ENCODE measurements at places on chromosomes 13 and 19.

GRCh38 chr13:46613409-46614049, 60.6 kb downstream of the LRCH1 start:
- H3K27me3 ChIP-seq, result no peaks in the 10 kb centered on the region
- H3K4me1 ChIP-seq, result peaks cover 15% of the 10 kb centered on the region
- H3K27ac ChIP-seq, result no peak overlapping the region
- no peak overlapping the region for H3K4me3 ChIP-seq
- no peaks in the 10 kb centered on the region for H3K36me3 ChIP-seq
- DNase-seq, result no peak

DNA sequence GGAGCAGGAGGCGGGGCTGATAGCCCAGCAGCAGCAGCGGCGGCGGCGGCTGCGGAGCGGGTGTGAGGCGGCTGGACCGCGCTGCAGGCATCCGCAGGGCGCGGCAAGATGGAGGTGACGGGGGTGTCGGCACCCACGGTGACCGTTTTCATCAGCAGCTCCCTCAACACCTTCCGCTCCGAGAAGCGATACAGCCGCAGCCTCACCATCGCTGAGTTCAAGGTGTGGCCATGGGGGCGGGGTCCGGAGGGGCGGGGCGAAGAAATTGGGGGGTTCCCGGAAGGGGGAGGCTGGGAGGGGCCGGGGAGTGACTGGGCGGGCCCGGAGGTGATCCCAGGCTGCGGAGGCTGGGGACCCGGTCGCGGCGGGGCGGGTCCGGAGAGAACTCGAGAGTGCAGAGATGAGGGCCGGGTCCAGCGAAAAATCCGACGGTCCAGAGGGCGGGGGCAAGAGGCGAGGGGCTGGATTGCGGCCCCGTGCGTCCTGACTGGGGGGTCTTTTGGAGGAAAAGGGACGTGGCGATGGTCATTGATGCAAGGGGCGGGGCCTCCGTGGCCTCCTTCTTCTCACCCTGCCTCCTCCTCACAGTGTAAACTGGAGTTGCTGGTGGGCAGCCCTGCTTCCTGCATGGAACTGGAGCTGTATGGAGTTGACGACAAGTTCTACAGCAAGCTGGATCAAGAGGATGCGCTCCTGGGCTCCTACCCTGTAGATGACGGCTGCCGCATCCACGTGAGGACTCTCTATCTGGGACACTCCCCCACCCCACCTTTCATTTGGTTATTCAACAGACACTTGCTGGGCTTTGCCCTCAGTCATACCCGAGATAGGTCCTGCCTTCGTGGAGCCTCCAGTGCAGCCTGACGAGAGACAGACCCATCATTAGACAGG, at the start of gene TBCB:
TBCB (plus strand) TSS at position 16 of the 891 bp plus-strand sequence; CDS start at position 109, 93 bp downstream.
- H3K36me3 ChIP-seq, result peaks cover 22% of the 10 kb centered on the region
- no peak for DNase-seq
- H3K4me1 ChIP-seq, result peaks cover 10% of the 10 kb centered on the region
- no peaks in the 10 kb centered on the region for H3K27me3 ChIP-seq
- H3K4me3 ChIP-seq, result peak within 1 kb of the TSS; percentile 94
- H3K27ac ChIP-seq, result peak within 1 kb of the TSS; percentile 90

DNA sequence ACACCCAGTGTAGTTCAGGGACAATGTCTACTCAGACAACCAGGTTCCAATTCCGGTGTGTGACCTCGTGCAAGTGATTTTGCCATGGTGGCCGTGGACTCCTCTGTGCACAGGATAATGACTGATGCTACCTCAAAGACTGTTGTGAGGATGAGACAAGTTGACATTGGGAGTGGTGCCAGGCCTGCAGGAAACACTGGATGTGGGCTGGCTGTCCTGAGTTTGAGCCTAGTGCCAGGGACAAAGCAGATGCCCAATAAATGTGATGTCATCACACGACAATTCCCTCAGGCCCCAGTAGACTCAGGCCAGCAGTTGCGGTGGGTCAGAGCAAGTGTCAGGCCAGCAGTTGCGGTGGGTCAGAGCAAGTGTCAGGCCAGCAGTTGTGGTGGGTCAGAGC, 6.2 kb upstream of the SCN1B start:
- H3K27ac ChIP-seq, result no peak overlapping the region
- no peaks in the 10 kb centered on the region for H3K4me1 ChIP-seq
- H3K27me3 ChIP-seq, result no peaks in the 10 kb centered on the region

DNA sequence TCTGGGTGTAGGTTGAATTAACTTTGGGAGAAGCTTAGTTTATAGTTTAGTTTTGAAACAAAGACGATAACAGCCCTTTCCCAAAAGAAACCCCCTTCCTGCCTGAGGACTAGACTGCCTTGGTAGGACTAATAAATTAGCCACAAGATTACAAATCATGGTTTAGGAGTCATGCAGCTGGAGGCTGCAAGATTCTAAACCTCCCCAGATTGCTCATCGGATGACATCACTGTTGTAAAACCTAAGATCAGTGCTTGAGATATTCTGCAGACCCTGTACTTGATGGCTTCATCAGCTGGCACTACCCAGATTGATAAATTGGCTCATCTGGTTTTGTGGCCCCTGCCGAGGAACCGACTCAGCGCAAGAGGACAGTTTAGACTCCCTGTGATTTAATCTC, 35.9 kb upstream of the MPHOSPH8 start:
- H3K4me3 ChIP-seq, result no peak overlapping the region
- no peak for DNase-seq
- peaks cover 6% of the 10 kb centered on the region for H3K4me1 ChIP-seq
- H3K27me3 ChIP-seq, result no peaks in the 10 kb centered on the region
- H3K36me3 ChIP-seq, result no peaks in the 10 kb centered on the region
- H3K27ac ChIP-seq, result no peak overlapping the region

DNA sequence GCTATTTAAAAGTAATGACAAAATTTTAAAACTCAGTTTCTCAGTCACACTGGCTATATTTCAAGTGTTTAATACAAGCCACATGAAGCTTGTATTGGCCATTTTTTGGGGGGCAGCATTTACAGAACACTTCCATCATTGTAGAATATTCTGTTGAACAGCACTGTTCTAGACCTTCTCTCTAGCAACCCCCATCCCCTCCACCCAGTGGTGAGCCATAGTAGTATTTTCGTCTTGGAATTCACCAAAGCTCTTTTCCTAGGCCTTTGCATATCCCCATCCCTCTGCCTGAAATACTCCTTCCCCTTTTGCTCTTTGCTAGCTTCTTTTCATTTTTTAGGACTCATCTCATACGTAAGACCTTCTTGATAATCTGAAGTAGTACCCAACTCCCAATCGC, 99.5 kb downstream of the ZC3H13 start:
- no peak overlapping the region for H3K27ac ChIP-seq
- DNase-seq, result no peak
- H3K4me3 ChIP-seq, result no peak overlapping the region
- no peaks in the 10 kb centered on the region for H3K36me3 ChIP-seq
- no peaks in the 10 kb centered on the region for H3K4me1 ChIP-seq
- H3K27me3 ChIP-seq, result no peaks in the 10 kb centered on the region

GRCh38 chr13:26401578-26402021, 147.7 kb downstream of the CDK8 start:
- DNase-seq, result no peak
- H3K27ac ChIP-seq, result no peak overlapping the region
- no peaks in the 10 kb centered on the region for H3K4me1 ChIP-seq
- no peaks in the 10 kb centered on the region for H3K27me3 ChIP-seq

DNA sequence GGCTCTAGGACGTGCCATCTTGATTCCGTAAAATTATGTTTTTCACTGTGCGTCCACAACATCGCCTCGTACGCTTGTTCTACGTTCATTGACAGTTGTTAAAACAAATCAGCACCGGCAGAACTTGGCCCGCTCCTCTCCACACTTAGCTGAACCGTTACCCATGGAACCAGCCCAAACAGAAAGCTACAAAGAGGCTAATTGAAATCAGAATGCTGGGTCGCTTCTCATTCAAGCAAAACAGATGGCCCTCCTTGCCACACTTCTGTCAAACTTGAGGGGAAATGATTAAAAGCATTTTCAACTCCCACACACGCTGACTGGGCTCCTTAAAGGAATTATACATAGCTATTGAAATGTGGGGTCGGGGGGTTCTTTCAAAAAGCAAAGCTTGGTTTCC, 71.6 kb downstream of the TM9SF2 start:
- H3K4me1 ChIP-seq, result no peaks in the 10 kb centered on the region
- DNase-seq, result no peak
- no peak overlapping the region for H3K27ac ChIP-seq
- H3K27me3 ChIP-seq, result no peaks in the 10 kb centered on the region
- no peaks in the 10 kb centered on the region for H3K36me3 ChIP-seq
- H3K4me3 ChIP-seq, result no peak overlapping the region

- peaks cover 6% of the 10 kb centered on the region for H3K36me3 ChIP-seq
- no peak overlapping the region for H3K27ac ChIP-seq
- no peak overlapping the region for H3K4me3 ChIP-seq
Measured at GRCh38 chr13:23350009-23350408, 83.5 kb downstream of the SACS start.

- H3K4me1 ChIP-seq, result peaks cover 4% of the 10 kb centered on the region
- DNase-seq, result no peak
- no peak overlapping the region for H3K4me3 ChIP-seq
- H3K27me3 ChIP-seq, result no peaks in the 10 kb centered on the region
- H3K27ac ChIP-seq, result no peak overlapping the region
Measured at GRCh38 chr13:24214528-24214927, 54.0 kb downstream of the SPATA13 start.

- H3K27ac ChIP-seq, result no peak overlapping the region
- H3K4me1 ChIP-seq, result peaks cover 23% of the 10 kb centered on the region
- no peak for DNase-seq
- H3K4me3 ChIP-seq, result no peak overlapping the region
Measured at GRCh38 chr19:8242211-8242821, 33.1 kb downstream of the CERS4 start.

DNA sequence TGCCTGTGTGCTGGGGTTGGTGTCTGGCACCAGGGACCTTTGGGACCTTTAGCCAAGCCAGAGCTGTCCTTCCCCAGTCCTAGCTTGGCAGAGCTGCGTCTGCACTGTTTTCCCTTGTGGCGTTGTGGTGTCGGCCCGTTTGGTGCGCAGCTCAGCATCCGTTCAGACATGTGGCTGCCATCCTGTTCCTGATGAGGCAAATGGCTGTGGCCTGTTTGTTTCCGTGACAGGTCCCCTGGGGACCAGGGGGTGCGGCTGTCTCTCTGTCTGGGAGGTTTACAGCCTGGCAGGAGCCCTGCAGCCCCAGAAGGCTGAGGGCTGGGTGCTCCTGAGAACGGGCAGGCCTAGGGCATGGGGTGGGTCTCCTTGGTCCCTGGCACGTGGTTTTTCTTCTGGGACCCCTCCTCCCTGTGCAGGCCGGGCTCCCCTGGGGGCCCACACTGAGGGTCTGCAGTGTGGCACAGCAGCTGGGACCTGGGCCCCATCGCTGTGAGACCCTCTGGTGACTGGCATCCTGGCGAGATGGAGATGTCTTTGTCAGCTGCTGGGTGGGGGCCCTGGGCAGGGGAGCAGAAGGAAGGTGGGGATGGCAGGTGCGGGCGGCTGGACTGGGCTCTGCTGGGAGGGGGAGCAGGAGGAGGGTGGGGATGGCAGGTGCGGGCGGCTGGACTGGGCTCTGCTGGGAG, 4.0 kb downstream of the SPPL2B start:
- H3K27me3 ChIP-seq, result no peaks in the 10 kb centered on the region
- no peaks in the 10 kb centered on the region for H3K36me3 ChIP-seq
- DNase-seq, result no peak
- no peak overlapping the region for H3K4me3 ChIP-seq
- H3K27ac ChIP-seq, result no peak overlapping the region
- H3K4me1 ChIP-seq, result peaks cover 4% of the 10 kb centered on the region

- H3K36me3 ChIP-seq, result no peaks in the 10 kb centered on the region
- no peak overlapping the region for H3K4me3 ChIP-seq
- H3K27ac ChIP-seq, result no peak overlapping the region
- H3K27me3 ChIP-seq, result no peaks in the 10 kb centered on the region
- peaks cover 27% of the 10 kb centered on the region for H3K4me1 ChIP-seq
- DNase-seq, result no peak
Measured at GRCh38 chr13:77323858-77324257, 3.0 kb downstream of the MYCBP2 start.

DNA sequence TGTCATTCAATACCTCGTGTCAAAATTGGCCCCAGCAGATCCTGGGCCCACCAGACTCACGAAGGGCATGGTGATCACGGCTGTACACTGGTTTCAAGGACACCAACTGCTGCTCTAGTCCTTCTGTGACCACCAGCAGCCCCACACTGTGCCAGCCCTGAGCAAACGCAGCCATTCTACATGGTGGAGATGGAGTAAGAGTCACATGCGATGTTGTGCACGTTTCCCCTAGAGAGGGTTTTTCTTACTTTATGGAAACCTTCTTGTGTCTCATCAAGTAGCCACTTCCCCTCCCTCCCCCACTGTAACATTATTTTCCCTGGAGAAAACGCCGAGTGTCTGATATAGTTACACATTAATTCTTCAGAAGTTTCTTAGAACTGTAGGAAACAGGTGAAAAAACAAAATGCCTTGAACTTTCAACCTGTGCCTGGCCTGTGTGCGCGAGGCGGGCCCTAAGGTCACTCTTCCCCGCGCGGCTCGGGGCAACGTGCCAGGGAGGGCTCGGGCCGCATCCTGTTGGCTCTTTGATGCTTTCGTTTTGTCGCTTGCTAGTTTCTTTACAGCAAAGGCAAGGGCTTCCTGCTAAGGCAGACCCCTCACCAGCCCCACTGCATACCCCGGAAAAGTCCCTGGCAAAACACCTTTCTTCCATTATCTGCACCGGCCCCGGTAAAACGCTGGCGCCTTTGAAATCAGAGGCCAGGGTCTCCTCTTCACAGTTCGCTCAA, 44.6 kb downstream of the GGACT start:
- no peaks in the 10 kb centered on the region for H3K36me3 ChIP-seq
- no peak for DNase-seq
- H3K27ac ChIP-seq, result no peak overlapping the region
- H3K4me1 ChIP-seq, result peaks cover 30% of the 10 kb centered on the region
- H3K4me3 ChIP-seq, result no peak overlapping the region

DNA sequence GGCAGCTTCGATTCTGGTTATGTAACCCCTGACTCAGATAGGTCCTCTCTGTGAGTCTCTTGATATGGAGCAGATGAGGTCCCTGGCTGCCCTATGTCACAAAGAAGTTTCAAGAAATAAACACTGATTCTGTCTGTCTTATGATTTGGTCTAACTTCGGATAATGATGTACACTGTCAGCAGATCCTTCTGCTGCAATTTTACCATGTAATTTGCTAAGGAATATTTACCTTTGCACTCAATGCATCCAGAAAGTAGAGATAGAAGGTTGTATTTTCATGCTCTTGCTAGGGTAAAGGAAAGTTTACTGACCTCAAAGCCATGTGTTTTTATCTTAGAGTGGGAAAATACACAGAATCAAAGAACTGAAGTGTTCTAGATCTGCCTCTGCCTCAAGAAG, 98.2 kb downstream of the KLF5 start:
- H3K36me3 ChIP-seq, result no peaks in the 10 kb centered on the region
- H3K4me3 ChIP-seq, result no peak overlapping the region
- no peak overlapping the region for H3K27ac ChIP-seq
- no peaks in the 10 kb centered on the region for H3K27me3 ChIP-seq

GRCh38 chr19:14559916-14560775, 11.7 kb downstream of the NDUFB7 start:
- H3K4me3 ChIP-seq, result no peak overlapping the region
- no peak overlapping the region for H3K27ac ChIP-seq
- no peak for DNase-seq
- H3K36me3 ChIP-seq, result peaks cover 12% of the 10 kb centered on the region
- no peaks in the 10 kb centered on the region for H3K27me3 ChIP-seq

- H3K4me3 ChIP-seq, result no peak overlapping the region
- H3K27ac ChIP-seq, result no peak overlapping the region
- no peaks in the 10 kb centered on the region for H3K27me3 ChIP-seq
- H3K36me3 ChIP-seq, result no peaks in the 10 kb centered on the region
- no peak for DNase-seq
- H3K4me1 ChIP-seq, result no peaks in the 10 kb centered on the region
Measured at GRCh38 chr19:35783469-35784434, 8.4 kb downstream of the ARHGAP33 start.

GRCh38 chr13:94435604-94436226, 43.8 kb downstream of the DCT start:
- no peaks in the 10 kb centered on the region for H3K4me1 ChIP-seq
- H3K36me3 ChIP-seq, result no peaks in the 10 kb centered on the region
- DNase-seq, result peak; percentile 5
- H3K27ac ChIP-seq, result no peak overlapping the region
- H3K4me3 ChIP-seq, result no peak overlapping the region

Data from keratinocyte (primary cell).